ENCODE measurements at places on chromosomes 6 and 20. TPM values are rescaled to one million over a fixed set of nuclear protein-coding genes. Genes with fewer than 3 reads are reported as not detected.

- no peak overlapping the region for H3K27ac ChIP-seq
- no peak overlapping the region for H3K4me3 ChIP-seq
- no peak for DNase-seq
- H3K36me3 ChIP-seq = no peaks in the 10 kb centered on the region
Measured at GRCh38 chr6:45115696-45116095, 212.4 kb upstream of the RUNX2 start.

DNA sequence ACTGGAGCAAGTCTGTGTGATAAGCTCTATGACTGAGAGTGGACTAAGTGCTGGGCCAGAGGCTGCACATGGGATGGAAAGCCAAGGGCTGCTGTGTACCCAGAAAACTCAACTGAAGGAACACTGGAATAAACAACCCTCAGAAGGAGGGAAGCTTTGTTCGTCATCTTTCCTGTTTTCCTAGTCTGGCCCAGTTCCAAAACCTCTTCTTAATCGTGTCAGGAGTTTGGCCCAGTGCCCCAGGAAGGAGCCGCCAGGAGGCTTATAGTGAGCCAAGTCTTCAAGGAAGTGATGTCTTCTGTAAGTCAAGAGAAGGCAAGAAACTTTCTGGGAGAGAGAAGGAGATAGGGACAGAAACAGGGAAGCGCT is 23.3 kb upstream of the TOP1 start:
- peak overlapping the region; percentile 45 for H3K4me3 ChIP-seq
- H3K27me3 ChIP-seq = no peaks in the 10 kb centered on the region
- peaks cover 83% of the 10 kb centered on the region for H3K4me1 ChIP-seq

DNA sequence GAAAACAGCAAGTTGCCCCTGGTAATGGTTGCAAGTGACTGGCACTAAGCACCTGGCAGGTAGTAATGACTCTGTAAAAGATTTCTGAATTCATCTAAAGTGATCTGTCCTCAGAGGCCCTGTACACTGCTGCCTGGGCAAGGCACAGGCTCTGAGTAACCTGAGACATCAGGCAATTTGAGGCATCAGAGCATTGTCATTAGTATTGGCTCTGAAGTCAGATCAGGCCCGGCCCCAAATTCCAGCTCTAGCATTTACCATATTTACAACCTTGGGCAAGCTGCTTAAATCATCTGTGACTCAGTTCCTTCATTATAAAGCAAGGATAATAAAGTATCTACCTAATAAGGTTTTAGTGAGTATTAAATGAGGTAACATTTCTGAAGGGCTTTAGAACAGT is 17.3 kb upstream of the TENT5A start:
- H3K4me1 ChIP-seq = peaks cover 46% of the 10 kb centered on the region
- no peak overlapping the region for H3K27ac ChIP-seq
- no peaks in the 10 kb centered on the region for H3K27me3 ChIP-seq
- no peak overlapping the region for H3K4me3 ChIP-seq
- peak; percentile 51 for DNase-seq

- H3K4me1 ChIP-seq = peaks cover 12% of the 10 kb centered on the region
- no peak overlapping the region for H3K4me3 ChIP-seq
- no peak for DNase-seq
- no peaks in the 10 kb centered on the region for H3K36me3 ChIP-seq
- H3K27me3 ChIP-seq = no peaks in the 10 kb centered on the region
Measured at GRCh38 chr20:56762401-56762800, 133.3 kb downstream of the TFAP2C start.

MUC22 gene
- total RNA-seq = not detected

DNA sequence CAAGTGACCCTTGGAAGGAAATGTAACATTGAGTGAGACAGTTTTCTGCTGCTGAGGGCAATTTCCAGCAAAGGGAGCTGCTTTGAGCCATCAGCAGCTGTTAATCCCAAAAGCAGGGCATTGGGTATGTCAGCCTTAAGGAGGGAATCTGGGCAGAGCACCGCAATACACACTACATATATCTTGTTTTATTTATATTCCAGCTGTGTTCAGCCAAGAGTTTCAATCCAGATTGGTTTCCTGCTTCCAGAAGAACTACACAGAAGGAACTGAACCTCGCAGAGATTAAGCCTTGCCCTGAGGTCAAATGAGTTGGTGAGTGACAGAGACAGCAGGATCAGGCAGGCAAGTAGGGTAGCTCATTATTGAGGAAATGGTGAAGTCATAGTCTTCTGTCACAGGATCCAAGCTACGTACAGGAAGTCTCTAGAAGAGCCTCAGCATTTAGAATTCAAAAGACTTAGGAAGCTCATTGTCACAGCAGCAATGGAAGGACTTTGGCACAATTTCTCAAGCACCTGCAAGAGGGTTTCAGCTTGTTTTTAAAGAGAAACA is 109.9 kb upstream of the HEY2 start:
- H3K4me3 ChIP-seq = no peak overlapping the region
- no peaks in the 10 kb centered on the region for H3K36me3 ChIP-seq
- H3K27ac ChIP-seq = no peak overlapping the region
- H3K4me1 ChIP-seq = no peaks in the 10 kb centered on the region
- no peaks in the 10 kb centered on the region for H3K27me3 ChIP-seq

GRCh38 chr20:20799716-20800312 is 87.4 kb upstream of the RALGAPA2 start:
- H3K36me3 ChIP-seq = no peaks in the 10 kb centered on the region
- no peak for DNase-seq
- H3K27ac ChIP-seq = no peak overlapping the region

GRCh38 chr20:36318166-36318565 is 12.0 kb downstream of the DLGAP4 start:
- 0 out of 2 replicates have a peak, but pooled peaks cover 4% of the 10 kb centered on the region for H3K27me3 ChIP-seq
- no peaks in the 10 kb centered on the region for H3K4me1 ChIP-seq
- no peak overlapping the region for H3K4me3 ChIP-seq
- DNase-seq = no peak

GRCh38 chr20:17466641-17467040 is 64.5 kb downstream of the BFSP1 start:
- peaks cover 65% of the 10 kb centered on the region for H3K27me3 ChIP-seq
- H3K36me3 ChIP-seq = no peaks in the 10 kb centered on the region
- no peak overlapping the region for H3K4me3 ChIP-seq
- H3K4me1 ChIP-seq = no peaks in the 10 kb centered on the region
- H3K27ac ChIP-seq = no peak overlapping the region
- DNase-seq = no peak

- no peaks in the 10 kb centered on the region for H3K36me3 ChIP-seq
- H3K27ac ChIP-seq = no peak overlapping the region
- no peak for DNase-seq
- H3K27me3 ChIP-seq = peaks cover 17% of the 10 kb centered on the region
- no peak overlapping the region for H3K4me3 ChIP-seq
Measured at GRCh38 chr6:19835605-19836004, 1.6 kb upstream of the ID4 start.

GRCh38 chr20:50478162-50478990 is 31.8 kb upstream of the PTPN1 start:
- DNase-seq = no peak
- no peak overlapping the region for H3K27ac ChIP-seq
- H3K36me3 ChIP-seq = no peaks in the 10 kb centered on the region
- peaks cover 8% of the 10 kb centered on the region for H3K4me1 ChIP-seq
- no peaks in the 10 kb centered on the region for H3K27me3 ChIP-seq
- no peak overlapping the region for H3K4me3 ChIP-seq

DNA sequence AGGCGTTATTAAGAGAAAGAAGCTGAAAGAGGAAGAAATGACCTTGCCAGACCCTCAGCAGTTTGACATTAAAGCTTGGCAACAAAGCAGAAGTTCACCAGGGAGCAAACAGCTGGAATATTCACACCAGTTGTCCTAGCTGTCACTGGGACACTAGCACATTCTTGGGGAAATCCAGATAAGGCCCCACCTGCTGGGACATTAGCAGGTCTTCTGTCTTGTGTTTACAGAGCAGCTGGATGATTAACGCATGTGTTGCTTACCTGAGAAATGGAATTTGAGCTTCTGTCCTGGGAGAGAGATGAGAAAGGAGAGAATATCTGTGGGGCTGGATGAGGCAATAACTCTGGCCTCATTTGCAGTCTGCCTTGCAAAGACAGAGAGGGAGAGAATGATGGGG is 137.6 kb upstream of the RIN2 start:
- no peak overlapping the region for H3K4me3 ChIP-seq
- no peak for DNase-seq
- H3K27ac ChIP-seq = no peak overlapping the region
- peaks cover 40% of the 10 kb centered on the region for H3K27me3 ChIP-seq
- H3K36me3 ChIP-seq = no peaks in the 10 kb centered on the region

HEY2 gene
- not detected for total RNA-seq

DNA sequence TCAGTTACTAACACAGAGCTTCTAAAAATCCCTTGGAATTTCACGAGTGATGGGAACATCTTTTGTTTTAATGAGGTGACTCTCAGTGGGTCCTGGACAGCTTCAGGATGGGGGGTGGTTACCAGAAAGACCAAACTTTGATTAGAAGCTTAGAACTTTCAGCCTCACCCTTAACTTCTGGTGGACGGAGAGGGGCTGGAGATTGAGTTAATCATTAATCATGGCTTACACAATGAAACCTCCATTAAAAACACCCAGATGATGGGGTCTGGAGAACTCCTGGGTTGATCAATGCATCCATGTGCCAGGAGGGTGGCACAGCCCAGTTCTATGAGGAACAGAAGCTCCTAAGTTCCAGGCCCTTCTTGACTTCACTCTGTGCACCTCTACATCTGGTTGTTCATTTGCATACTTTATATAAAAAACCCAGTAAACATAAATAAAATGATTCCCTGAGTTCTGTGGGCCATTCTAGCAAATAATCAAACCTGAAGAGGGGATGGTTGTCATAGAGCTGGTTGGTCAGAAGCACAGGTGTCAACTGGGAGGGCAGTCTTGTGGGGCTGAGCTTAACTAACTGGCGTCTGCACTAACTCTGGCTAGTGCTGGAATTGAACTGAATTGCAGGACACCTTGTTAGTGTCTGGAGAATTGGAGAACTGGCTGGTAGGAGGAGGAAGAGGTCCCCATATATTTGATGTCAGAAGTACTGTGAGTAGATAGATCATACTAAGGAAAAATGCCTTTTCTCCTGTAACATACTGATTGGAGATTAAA is 10.3 kb downstream of the RMND1 start:
- no peak for DNase-seq
- no peak overlapping the region for H3K4me3 ChIP-seq
- H3K4me1 ChIP-seq = peaks cover 23% of the 10 kb centered on the region
- H3K36me3 ChIP-seq = peaks cover 8% of the 10 kb centered on the region
- no peaks in the 10 kb centered on the region for H3K27me3 ChIP-seq

DNA sequence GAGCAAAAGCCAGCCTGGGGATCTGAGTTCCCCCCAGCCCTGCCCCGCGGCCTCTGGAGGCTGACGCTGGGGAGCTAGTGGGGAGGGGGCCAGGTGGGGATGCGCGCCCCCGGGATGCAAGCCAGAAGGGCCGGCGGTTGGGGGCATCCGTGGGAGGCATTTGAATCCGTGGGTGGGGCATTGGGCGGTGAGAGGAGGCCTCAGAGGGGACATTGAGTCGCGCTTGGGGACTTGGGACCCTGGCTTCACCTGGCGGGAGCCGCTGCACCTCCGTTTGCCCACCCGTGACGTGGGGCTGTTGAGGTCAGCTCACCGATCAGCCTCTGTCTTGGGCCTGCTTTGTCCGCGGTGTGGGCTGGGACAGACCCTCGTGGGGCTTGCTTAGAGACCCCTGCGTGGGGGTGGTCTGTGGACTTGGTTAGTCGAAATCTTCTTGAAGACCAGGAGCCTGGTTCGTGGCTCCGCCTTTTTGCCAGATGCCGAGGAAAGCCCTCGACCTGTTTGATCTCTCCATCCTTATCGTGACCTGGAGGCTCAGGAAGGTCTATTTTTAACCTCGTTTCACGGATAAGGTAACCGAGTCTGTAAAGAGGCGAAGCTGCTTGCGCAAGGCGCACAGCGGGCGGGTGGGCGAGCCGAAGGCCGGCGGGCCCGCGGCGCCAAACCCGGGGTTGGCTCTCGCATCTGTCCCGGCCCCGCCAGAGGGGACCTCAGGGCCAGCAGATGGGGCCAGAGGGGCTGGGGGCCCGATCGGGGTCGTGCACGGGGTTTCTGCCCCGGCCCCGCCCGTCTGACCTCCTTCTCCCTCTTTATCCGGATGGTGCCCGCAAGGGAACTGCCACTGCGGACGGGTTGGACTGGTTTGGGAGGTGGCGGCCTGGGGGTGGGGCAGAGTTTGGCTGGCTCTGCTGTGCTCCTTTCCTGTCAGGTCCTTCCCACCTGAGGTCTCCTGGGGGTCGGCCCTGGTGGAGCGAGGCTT is 8.3 kb downstream of the FAM110A start:
- DNase-seq = peak; percentile 84
- H3K4me1 ChIP-seq = peaks cover 33% of the 10 kb centered on the region
- no peaks in the 10 kb centered on the region for H3K36me3 ChIP-seq
- no peaks in the 10 kb centered on the region for H3K27me3 ChIP-seq

GRCh38 chr6:170459451-170459850 is 93.7 kb downstream of the PSMB1 start:
- peaks cover 62% of the 10 kb centered on the region for H3K27me3 ChIP-seq
- no peaks in the 10 kb centered on the region for H3K4me1 ChIP-seq
- H3K27ac ChIP-seq = no peak overlapping the region
- DNase-seq = no peak
- H3K4me3 ChIP-seq = no peak overlapping the region

CLVS2 gene
- total RNA-seq = not detected

DNA sequence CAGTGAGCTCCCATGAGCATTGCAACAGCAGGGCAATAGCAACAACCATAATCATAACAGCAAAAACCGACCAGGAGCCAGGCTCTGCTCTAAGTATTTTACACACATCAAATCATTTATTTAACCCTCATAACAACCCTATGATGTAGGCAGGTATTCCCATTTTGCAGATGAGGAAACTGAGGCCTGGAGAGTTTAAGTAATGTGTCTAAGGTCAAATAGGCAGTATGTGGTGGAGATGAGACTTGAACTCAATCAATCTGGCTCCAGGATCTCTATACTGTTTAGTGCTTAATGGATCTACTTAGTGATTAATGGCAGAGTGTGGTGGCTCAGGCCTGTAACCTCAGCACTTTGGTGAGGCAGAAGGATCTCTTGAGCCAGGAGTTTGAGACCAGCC is 3.4 kb downstream of the TMEM151B start:
- no peaks in the 10 kb centered on the region for H3K4me1 ChIP-seq
- DNase-seq = no peak
- no peak overlapping the region for H3K4me3 ChIP-seq
- H3K27ac ChIP-seq = no peak overlapping the region
- H3K36me3 ChIP-seq = no peaks in the 10 kb centered on the region

ENPP4 gene
- 6.2 TPM for total RNA-seq

GRCh38 chr6:166573511-166574216 is 12.8 kb downstream of the RAMACL start:
- no peak overlapping the region for H3K4me3 ChIP-seq
- no peak for DNase-seq
- no peak overlapping the region for H3K27ac ChIP-seq

GRCh38 chr6:52231406-52232127 is 12.7 kb downstream of the IL17F start:
- no peaks in the 10 kb centered on the region for H3K4me1 ChIP-seq
- DNase-seq = no peak
- no peak overlapping the region for H3K27ac ChIP-seq
- H3K4me3 ChIP-seq = no peak overlapping the region

GRCh38 chr20:44056010-44056698 is 130.8 kb downstream of the JPH2 start:
- no peaks in the 10 kb centered on the region for H3K4me1 ChIP-seq
- no peaks in the 10 kb centered on the region for H3K27me3 ChIP-seq
- no peak for DNase-seq
- no peak overlapping the region for H3K4me3 ChIP-seq
- H3K27ac ChIP-seq = no peak overlapping the region

UBD gene
- not detected for total RNA-seq
